Left lung (tissue), 14 donors: ENCODE measurements at places on chromosomes 11 and 22. TPM values are rescaled to one million over a fixed set of nuclear protein-coding genes. Genes with fewer than 3 reads are reported as not detected.

Gene LMNTD2
- 4.1 TPM for total RNA-seq

Gene LRRC10B
- 0.29 TPM for total RNA-seq

Gene HPX
- 0.90 TPM for total RNA-seq

Gene RASGRP2
- 10.8 TPM for total RNA-seq

Gene SLC5A12
- not detected for total RNA-seq

Gene MS4A12
- total RNA-seq = not detected

DNA sequence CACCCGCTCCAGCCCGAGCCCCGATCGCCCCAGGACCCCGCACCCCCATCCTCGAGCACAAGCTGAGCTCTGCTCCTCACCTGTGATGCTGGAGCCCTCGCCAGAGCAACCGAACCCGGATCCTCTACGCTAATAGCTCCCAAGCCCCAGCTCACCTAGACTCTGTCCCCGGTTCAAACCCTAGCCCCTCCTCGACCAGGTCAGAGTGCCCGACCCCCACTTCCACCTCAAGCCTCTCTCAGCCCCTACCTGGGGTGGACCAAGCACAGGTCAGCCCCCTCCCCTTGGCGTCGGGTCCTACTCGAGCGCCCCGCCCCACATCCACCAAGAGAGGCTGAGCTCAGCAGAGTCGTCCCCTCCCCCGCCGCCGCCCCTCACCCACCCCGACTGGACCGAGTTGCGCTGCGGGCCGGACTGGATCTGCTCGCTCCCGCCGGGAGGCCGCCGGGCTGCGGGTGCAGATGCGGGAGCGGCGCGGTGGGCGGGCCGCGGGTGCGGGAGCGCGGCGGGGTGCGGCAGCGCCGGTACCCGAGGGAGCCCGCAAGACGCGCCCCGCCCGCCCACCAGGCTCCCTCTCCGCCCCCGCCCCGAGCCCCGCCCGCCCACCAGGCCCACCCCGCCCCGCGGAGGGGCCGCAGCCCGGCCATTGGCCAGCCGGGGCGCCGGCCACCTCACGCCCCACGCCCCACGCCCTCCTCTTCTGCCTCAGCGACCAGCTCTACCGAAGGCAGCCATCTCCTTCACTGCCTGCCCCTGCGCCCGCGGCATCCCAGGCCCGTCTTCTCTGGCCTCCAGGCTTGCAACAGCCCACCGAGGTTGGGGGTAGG lies 577 bp upstream of the DKK3 start:
- DNase-seq = peak; percentile 70

DNA sequence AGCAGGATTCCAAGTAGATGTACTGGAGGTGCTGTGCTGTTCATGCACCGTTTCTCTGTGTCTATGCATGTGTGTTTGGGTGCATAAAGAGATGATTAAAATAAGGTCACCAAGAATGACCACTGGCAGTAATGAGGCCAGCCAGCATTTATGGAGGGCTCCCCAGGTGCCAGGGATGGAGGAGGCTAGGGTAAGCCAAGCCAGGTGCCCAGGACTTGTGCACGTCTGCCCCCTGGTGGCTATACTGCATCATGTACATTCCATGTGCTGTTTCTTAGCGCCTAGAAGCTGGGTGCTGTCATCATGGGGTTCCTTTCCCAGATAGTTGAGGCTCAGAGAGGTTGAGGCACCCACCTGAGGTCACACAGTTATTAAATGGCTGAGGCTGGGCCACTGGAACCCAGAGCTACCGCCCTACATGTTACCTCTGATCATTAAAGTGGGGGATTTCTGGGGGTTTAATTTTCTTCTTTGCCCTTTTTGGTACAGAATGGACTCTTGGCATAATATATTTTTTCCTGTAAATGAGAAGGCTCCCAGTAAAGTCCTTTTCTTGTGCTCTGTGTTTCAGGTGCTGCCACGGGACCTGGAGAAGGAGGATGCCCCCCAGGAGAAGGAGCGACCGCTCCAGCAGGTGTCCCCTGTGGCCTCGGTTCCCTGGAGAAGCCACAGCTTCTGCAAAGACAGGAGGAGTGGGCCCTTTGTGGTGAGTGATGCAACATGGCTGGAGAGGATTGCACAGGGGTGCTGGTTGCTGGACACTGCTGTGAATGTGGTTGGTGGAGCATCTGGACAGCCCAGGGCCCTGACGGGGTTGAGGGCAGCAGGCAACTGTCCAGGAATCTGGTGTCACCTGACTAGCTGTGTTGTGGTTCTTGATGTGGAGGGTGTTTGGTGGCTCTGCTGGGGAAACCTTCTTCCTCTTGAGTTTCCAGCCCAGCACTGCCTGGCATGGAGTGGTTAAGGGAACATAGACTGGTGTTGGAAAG lies 96.4 kb downstream of the KIAA1671 start:
- peak; percentile 58 for DNase-seq

DNA sequence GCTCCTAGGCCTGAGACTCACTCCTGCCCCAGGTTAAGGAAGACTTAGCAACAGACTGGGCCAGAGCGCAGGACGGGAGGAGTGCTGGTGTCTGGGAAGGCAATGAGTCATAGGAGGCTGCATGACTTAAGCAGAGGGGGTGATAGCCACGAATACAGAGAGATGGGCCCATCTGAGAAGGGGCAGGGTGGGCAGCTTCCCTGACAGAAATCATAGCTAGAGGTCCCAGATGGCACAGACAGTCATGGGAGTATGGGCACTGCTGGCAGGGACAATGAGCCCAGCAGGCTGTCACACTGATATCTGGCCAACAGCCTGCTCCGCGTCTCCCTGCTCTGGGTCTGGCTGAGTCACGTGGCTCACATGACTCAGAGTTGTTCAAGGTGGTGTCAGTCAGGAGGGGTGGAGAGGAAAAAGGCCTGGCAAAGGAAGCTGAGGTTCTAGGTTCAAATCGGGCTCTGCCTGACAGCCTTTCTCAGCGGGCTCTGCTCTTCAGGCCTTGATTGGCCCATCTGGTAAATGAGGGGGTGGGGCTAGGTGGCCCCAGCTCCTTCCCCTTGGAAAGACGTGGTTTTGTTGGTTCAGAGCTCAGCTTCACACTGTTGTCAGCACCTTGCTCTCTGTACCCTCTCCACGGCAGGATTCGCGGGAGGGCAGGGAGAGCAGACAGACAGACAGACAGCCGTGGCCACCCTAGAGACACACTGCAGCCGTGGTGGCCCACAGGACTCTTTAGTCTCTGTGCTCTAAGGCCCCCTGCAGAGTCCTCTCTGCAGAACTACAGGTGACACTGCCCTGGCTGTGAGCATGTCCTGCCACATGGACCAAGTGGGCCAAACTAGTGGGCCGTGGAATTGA lies 47.8 kb downstream of the DBX1 start:
- DNase-seq = peak; percentile 70

DNA sequence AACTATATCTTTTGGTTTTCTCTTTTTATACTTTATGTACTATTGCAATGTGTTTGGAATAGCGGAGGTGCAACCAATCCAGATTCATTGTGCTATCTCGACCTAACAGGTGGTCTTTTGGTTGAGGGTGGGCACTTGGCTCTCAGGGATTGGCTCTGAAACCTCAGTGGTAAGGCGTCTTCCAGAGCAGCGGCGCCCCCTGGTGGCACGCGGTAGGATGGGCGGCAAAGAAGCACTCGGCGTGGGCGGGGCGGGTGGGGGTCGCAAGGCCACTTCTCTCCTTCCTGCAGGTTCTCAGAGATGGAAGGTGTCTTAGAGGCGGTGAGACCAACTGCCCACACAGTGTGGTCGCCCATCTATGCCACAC lies 19.2 kb upstream of the PLET1 start:
- peak; percentile 74 for DNase-seq

- no peak for DNase-seq
Measured at GRCh38 chr11:36241497-36241896, 47.7 kb downstream of the COMMD9 start.

GRCh38 chr11:12499071-12499470 lies 121.7 kb downstream of the PARVA start:
- DNase-seq = no peak

- DNase-seq = no peak
Measured at GRCh38 chr11:13667245-13667644, 1.2 kb upstream of the FAR1 start.

DNA sequence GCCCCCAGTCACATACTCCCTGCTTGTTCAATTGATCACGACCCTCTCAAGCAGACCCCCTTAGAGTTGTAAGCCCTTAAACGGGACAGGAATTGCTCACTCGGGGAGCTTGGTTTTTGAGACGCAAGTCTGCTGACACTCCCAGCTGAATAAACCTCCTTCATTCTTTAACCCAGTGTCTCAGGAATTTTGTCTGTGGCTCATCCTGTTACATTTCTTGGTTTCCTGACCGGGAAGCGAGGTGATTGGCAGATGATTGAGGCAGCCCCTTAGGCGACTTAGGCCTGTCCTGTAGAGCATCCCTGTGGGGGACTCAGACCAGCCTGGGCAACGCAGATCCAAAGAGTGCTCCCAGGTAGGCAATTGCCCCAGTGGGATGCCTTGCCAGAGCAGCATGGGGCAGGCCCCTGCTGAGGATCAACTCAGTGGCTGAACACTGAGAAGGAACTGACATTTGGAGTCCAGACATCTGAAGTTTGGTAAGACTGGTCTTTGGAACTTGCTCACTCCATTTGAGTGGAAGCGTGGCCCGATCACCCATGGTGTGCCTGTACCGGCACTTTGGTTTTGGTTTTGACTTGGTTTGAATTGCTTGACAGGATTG lies 51.5 kb downstream of the NEU3 start:
- no peak for DNase-seq

DNA sequence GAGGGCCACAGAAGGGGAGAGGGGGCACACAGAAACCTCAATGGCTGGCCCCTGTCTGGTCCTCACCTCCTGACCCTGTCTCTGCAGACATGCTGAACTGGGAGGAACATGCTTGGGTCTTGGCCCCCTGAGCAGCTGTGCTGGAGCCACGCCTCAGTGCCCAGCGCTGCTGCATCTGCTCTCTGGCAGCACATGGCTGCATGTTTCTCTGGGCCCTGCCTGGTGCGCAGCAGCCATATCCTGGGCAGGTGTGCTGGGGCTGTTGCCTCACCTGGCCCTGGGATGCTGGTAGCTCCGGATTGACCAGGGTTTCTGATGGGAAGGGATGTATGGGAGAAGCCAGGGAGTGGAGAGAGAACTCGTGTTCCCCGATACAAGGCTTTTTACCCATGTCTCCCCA lies 248.0 kb downstream of the ST3GAL4 start:
- DNase-seq = no peak

DNA sequence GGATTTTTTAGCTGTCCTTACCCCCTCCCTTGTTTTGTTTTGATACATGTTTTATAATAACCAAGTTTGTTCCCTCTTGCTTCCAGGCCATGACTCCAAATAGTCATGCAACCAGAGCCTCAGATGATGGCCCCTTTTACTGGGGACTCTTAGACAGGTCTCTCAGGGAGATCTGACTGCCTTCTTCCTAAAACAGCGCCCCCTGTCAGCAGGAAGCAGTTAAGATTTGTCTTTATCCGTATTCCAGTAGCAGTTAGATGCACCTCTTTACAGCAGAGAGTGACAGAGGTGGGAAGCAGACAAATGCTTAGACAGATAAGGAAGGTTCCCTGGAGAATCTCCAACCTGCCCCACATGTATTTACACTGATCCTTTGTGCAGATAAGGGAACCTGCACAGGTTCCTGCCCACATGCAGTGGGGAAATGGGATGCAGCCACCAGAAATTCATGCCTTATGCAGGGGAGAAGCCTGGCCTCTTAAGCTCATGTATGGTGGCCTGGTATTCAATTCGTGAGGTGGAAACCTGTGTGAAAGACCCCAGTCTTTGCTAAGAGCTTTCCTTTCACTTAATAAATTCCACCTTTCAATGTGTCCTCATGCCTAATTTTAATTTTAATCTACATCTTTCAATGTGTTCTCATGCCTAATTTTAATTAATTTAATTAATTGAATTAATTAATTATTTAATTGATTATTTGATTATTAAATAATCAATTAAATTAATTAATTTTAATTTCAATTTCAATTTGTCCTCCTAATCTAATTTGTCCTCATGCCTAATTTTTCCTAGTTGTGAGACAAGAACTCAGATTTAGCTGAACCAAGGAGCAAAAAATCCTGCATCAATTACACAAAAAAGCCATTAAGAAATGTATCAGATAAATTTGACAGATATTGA lies 11.5 kb upstream of the GLYAT start:
- DNase-seq = no peak

- no peak for DNase-seq
Measured at GRCh38 chr11:79055856-79056631, 384.8 kb downstream of the TENM4 start.

GRCh38 chr11:7570938-7571521 lies 57.2 kb downstream of the PPFIBP2 start:
- DNase-seq = no peak

- no peak for DNase-seq
Measured at GRCh38 chr11:128505449-128506065, 81.8 kb downstream of the ETS1 start.
